ENCODE measurements at places on chromosomes 1 and 21. TPM values are rescaled to one million over a fixed set of nuclear protein-coding genes. Genes with fewer than 3 reads are reported as not detected.

Gene GBP4
- not detected for total RNA-seq

Gene EPHA10
- not detected for total RNA-seq

GRCh38 chr1:229582011-229582694 lies 23.6 kb upstream of the ABCB10 start:
- H3K4me3 ChIP-seq: no peak overlapping the region
- peaks cover 35% of the 10 kb centered on the region for H3K4me1 ChIP-seq
- no peaks in the 10 kb centered on the region for H3K27me3 ChIP-seq
- no peaks in the 10 kb centered on the region for H3K36me3 ChIP-seq
- DNase-seq: no peak

DNA sequence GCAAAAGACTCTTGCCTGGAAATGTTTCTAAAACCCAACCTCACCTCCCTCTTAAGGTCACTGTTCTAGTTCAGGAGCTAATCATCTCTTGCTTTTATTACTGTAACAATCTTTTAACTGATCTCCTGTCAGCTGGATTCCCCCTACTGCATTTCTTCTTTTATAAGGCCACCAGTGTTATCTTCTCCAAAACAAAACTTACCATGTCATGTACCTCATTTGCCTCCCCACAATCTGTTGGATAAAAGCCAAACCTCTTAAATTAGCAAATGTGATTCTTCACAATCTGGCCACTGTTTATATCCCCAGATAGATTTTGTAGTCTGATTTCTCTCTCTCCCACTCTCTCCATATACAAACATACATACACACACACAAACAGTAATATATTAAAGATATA lies 143.3 kb downstream of the DENND1B start:
- no peak overlapping the region for H3K4me3 ChIP-seq
- DNase-seq: no peak
- no peak overlapping the region for H3K27ac ChIP-seq
- H3K27me3 ChIP-seq: no peaks in the 10 kb centered on the region

Gene ATAD3C
- 1.4 TPM for total RNA-seq

GRCh38 chr1:213014642-213015041 lies 1.0 kb downstream of the ANGEL2 start:
- no peaks in the 10 kb centered on the region for H3K27me3 ChIP-seq
- peak overlapping the region; percentile 97 for H3K27ac ChIP-seq
- H3K36me3 ChIP-seq: peaks cover 4% of the 10 kb centered on the region

DNA sequence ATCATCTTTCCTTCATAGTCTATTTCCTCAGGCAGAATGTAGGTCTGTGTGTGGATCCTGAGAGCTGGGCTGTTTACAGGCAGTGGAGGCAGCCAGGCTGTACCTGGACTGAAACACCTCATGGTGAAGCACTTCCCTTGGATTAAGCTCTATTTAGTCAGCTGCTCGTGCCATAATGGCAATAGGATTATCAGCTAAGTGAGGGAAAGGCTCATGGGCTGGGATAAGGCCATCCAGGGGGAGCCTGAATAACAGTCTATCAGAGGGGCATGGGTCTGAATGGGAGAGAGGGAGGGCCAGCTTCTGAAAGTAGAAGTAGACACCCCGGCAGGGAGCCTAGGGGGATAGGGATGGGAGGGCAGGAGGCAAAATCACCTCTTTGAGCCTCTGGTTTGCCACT lies 8.3 kb downstream of the RNASEL start:
- DNase-seq: no peak
- H3K4me1 ChIP-seq: peaks cover 5% of the 10 kb centered on the region
- peaks cover 26% of the 10 kb centered on the region for H3K36me3 ChIP-seq
- no peak overlapping the region for H3K4me3 ChIP-seq
- H3K27ac ChIP-seq: no peak overlapping the region

GRCh38 chr21:32328595-32328994 lies 29.9 kb downstream of the MRAP start:
- H3K4me1 ChIP-seq: peaks cover 24% of the 10 kb centered on the region
- peaks cover 53% of the 10 kb centered on the region for H3K36me3 ChIP-seq
- H3K27me3 ChIP-seq: no peaks in the 10 kb centered on the region
- DNase-seq: no peak
- H3K27ac ChIP-seq: peak overlapping the region; percentile 73
- no peak overlapping the region for H3K4me3 ChIP-seq

GRCh38 chr1:173193639-173194038 lies 13.5 kb downstream of the TNFSF4 start:
- no peak overlapping the region for H3K4me3 ChIP-seq
- peaks cover 26% of the 10 kb centered on the region for H3K4me1 ChIP-seq
- H3K27me3 ChIP-seq: peaks cover 13% of the 10 kb centered on the region

GRCh38 chr1:30403061-30403645 lies 320.2 kb downstream of the MATN1 start:
- no peak overlapping the region for H3K4me3 ChIP-seq
- H3K36me3 ChIP-seq: no peaks in the 10 kb centered on the region
- no peaks in the 10 kb centered on the region for H3K4me1 ChIP-seq
- no peak overlapping the region for H3K27ac ChIP-seq
- DNase-seq: no peak
- H3K27me3 ChIP-seq: peaks cover 27% of the 10 kb centered on the region

- H3K4me3 ChIP-seq: no peak overlapping the region
- DNase-seq: no peak
- H3K36me3 ChIP-seq: no peaks in the 10 kb centered on the region
- H3K4me1 ChIP-seq: no peaks in the 10 kb centered on the region
- H3K27me3 ChIP-seq: peaks cover 9% of the 10 kb centered on the region
Measured at GRCh38 chr1:5492846-5493245, 499.4 kb downstream of the NPHP4 start.

GRCh38 chr1:89201106-89201794 lies 2.5 kb upstream of the GBP4 start:
- H3K4me1 ChIP-seq: no peaks in the 10 kb centered on the region
- no peak overlapping the region for H3K4me3 ChIP-seq
- no peak for DNase-seq
- peaks cover 3% of the 10 kb centered on the region for H3K27me3 ChIP-seq

- H3K4me1 ChIP-seq: peaks cover 16% of the 10 kb centered on the region
- H3K27me3 ChIP-seq: peaks cover 75% of the 10 kb centered on the region
- no peak overlapping the region for H3K4me3 ChIP-seq
- H3K27ac ChIP-seq: no peak overlapping the region
Measured at GRCh38 chr21:33021150-33021549, 4.6 kb upstream of the OLIG2 start.

GRCh38 chr1:60988891-60989290 lies 93.5 kb upstream of the NFIA start:
- peak overlapping the region; percentile 96 for H3K27ac ChIP-seq
- H3K36me3 ChIP-seq: no peaks in the 10 kb centered on the region

Gene CAMTA1
- 63.8 TPM for total RNA-seq

Gene FLG2
- total RNA-seq: not detected

Gene RPE65
- total RNA-seq: not detected

- H3K4me1 ChIP-seq: peaks cover 31% of the 10 kb centered on the region
- no peak overlapping the region for H3K27ac ChIP-seq
- DNase-seq: no peak
- H3K36me3 ChIP-seq: no peaks in the 10 kb centered on the region
- no peak overlapping the region for H3K4me3 ChIP-seq
- no peaks in the 10 kb centered on the region for H3K27me3 ChIP-seq
Measured at GRCh38 chr21:46051379-46051770, 46.5 kb upstream of the COL6A2 start.

- peaks cover 32% of the 10 kb centered on the region for H3K4me1 ChIP-seq
- H3K36me3 ChIP-seq: no peaks in the 10 kb centered on the region
- no peak overlapping the region for H3K4me3 ChIP-seq
- no peak overlapping the region for H3K27ac ChIP-seq
- no peak for DNase-seq
Measured at GRCh38 chr1:97017895-97018294, 296.3 kb downstream of the PTBP2 start.

DNA sequence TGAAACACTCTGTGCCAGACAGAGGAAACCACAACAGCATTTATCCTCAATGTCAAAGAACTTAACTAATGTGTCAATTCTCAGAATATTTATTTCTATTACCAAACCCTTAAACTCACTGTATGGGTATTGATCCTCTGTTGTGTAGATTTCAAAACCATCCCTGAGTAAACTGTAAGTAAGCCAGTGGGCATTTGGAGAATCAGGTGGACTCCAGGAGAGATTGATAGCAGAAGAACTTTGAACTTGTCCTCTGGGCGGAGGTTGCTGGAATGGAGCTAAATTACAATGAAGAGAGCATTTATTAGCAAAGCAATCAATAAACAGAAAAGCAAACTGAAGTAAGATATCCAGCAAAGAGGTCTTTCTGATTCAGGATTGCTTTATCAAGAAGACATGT lies 216.1 kb downstream of the USH2A start:
- H3K36me3 ChIP-seq: no peaks in the 10 kb centered on the region
- no peaks in the 10 kb centered on the region for H3K4me1 ChIP-seq
- no peak overlapping the region for H3K4me3 ChIP-seq
- DNase-seq: no peak
- H3K27ac ChIP-seq: peak overlapping the region; percentile 46

DNA sequence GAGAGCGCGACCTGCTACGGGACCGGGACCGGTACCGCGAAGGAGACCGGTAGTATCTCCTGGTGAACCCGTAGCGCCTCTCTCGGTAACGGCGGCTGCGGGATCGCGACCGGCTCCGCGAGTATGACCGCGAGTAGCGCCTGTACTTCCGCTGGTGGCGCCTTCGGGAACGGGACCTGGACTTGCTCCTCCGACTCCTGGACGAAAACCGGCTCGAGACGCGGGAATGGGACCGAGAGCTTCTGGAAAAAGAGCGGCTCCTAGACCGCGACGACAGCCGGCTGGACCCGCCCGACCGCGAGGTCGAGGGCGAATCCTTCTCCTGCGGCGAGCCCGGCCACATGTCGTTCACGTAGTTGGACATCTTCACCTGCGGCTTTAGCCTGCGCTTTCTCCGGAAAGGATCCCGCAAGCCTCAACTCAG lies 642 bp downstream of the RSRP1 start:
- peak overlapping the region; percentile 92 for H3K4me3 ChIP-seq
- no peak for DNase-seq
- H3K4me1 ChIP-seq: peaks cover 37% of the 10 kb centered on the region
- H3K27me3 ChIP-seq: no peaks in the 10 kb centered on the region

All from chondrocyte (in vitro differentiated cells).